DMS79 (cell line): ENCODE measurements at places on chromosomes 16 and 17.

- DNase-seq, result no peak
These were observed 9.3 kb upstream of the VPS4A start for GRCh38 chr16:69301861-69302260.

DNA sequence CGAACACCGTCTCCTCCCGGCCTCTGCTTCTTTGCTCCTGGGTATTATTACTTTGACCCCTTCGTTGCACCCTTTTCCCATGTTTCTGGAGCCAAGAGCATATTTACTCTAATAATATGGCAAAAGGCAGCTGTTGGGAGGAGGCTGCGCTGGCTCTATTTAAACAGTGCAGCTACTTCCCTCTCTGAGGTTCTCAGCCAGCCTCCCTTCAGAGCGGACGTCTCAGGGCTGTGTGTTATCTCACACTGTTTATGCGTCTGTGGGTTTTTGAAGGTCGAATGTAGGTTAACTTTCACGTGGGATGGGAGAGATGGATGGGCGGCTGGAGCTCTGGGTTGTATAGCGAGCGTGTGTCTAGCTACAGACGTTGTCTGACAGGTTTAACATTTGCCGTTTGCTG, 45.3 kb downstream of the COX4I1 start:
- no peak for DNase-seq

DNA sequence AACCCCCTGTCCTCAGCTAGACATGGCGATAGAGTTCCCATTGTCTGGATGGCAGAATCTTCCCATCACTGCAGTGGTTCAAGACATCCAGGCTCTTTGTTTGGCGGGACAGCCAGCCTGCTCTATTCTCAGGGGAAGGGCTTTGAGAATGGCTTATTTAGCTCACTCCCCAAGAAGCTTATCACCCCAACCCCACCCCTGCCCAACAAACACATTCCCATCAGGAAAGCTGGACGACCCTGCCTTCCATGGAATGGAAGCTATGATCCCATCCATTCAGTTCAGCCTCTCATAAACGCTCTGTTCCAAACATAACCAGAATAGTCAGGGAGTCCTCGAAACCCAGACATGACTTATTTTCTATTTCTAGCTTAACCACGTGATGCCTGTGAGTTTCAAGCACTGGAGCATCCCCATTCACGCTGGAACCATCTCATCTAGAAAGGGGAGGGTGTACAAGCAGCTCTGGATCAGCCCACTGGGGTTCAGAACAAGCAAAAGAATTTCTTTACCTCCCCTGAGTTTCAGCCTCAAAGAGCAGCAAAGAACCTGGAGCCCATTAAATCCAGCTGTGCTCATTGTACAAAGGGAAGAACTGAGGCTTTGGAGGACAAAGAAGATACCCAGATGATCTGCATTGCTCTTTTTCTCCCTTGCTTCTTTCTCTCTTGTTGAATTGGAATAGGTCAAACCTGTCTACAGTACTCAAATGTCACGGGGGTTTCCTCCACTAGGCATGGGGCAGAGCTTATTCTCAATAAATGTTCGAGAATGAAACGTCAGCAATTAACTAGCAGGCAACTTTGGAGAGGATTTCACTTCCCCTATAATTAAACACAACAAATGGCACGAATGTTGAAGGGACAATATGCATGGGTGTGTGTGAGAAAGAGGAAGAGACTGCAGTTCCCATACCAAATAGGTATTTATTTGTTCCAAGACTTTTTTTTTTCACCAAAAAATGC, 93.1 kb downstream of the XYLT1 start:
- no peak for DNase-seq

- no peak for DNase-seq
These were observed 8.5 kb downstream of the TP53I13 start for GRCh38 chr17:29577001-29577370.

DNA sequence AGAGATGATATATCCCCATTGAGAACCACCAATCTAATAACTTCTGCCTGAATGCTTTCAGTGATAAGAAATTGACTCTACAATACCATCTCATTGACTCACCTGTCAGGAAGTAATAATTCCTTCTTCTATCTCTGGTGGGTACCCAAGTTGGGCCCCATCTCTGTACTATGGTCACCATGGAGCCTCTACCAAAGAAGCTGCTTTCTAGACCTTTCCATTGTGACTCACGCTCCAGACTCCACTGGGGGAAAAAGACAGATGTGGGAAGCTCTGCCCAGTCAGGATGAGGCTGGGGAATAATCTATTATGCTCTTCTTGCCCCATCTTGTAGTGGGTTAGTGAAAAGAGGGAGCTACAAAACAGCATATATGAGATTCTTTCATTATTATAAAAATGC, 100.4 kb downstream of the COPRS start:
- no peak for DNase-seq

- DNase-seq, result no peak
These were observed 8.6 kb downstream of the CEP95 start for GRCh38 chr17:64515419-64515818.

- DNase-seq, result peak; percentile 42
These were observed at the start of gene CLCN7 for GRCh38 chr16:1474796-1475551. CLCN7 (minus strand) TSS chr16:1475028; CDS start chr16:1474974, 54 bp downstream.
